ENCODE measurements at places on chromosomes 2 and 18. TPM values are rescaled to one million over a fixed set of nuclear protein-coding genes. Genes with fewer than 3 reads are reported as not detected.

ARL4C gene
- total RNA-seq, result 252 TPM

PRKAG3 gene
- total RNA-seq, result not detected

SCN2A gene
- total RNA-seq, result 0.21 TPM

ALK gene
- not detected for total RNA-seq

DNA sequence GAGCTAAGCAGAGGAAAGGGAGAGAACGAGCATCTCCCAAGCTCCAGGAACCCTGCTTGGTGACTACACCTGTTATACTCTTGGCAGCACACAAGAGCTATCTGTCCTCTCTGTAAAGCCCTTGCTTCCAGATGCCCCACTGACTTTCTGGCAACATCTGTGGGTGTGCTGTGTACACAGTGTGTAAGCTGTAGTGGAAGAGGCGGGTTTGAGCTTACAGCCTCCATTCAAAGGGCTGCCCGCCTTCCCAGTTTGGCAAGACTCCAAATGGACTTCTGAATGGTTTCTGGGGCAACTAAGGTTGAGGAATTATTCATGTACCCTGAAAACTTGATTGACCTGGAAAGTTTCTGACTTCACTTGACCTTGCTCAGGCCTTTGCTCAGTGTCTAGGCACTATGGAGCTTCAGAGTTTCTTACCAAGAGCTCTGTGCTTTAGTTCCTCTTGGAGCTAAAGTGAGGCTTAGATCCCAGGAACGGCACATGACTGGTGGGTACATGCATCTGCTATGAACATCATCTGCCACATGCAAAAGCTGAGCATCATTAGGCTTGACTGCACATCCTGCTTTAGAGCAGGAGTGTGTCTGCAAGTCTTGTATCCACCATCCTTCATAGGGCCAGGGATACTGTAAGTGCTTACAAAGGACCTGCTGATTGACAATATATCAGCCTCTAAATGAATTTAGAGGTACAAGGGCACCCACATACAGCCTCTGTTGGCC is 290.9 kb upstream of the SIX2 start:
- no peak overlapping the region for H3K27ac ChIP-seq
- H3K27me3 ChIP-seq, result peaks cover 18% of the 10 kb centered on the region
- DNase-seq, result no peak
- no peaks in the 10 kb centered on the region for H3K36me3 ChIP-seq
- no peaks in the 10 kb centered on the region for H3K4me1 ChIP-seq
- no peak overlapping the region for H3K4me3 ChIP-seq

TGIF1 gene
- total RNA-seq, result 19.0 TPM

DNA sequence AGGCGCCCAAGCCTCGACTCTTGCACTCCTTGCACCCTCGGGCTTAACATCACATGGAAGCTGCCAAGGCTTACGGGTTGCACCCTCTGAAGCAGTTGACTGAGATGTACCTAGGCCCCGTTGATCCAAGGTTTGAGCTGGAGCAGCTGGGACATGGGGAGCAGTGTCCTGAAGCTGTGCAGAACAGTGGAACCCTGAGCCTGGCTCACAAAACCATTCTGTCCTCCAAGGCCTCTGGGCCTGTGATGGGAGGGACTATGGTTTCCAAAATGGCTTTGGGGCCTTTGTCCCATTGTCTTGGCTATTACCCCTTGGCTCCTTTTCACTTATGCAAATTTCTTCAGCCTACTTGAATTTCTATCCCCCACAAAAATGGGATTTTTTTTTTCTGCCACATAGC is 454.0 kb downstream of the PIK3C3 start:
- H3K4me1 ChIP-seq, result no peaks in the 10 kb centered on the region
- H3K27ac ChIP-seq, result no peak overlapping the region
- H3K27me3 ChIP-seq, result no peaks in the 10 kb centered on the region
- H3K4me3 ChIP-seq, result no peak overlapping the region
- no peaks in the 10 kb centered on the region for H3K36me3 ChIP-seq

GRCh38 chr2:236545248-236545658 is 24.4 kb upstream of the ACKR3 start:
- DNase-seq, result no peak
- peak overlapping the region; percentile 95 for H3K27ac ChIP-seq
- peaks cover 81% of the 10 kb centered on the region for H3K4me1 ChIP-seq
- H3K36me3 ChIP-seq, result peaks cover 59% of the 10 kb centered on the region
- peak overlapping the region; percentile 9 for H3K4me3 ChIP-seq

OXER1 gene
- total RNA-seq, result 0.21 TPM

KLHL30 gene
- total RNA-seq, result not detected

DNA sequence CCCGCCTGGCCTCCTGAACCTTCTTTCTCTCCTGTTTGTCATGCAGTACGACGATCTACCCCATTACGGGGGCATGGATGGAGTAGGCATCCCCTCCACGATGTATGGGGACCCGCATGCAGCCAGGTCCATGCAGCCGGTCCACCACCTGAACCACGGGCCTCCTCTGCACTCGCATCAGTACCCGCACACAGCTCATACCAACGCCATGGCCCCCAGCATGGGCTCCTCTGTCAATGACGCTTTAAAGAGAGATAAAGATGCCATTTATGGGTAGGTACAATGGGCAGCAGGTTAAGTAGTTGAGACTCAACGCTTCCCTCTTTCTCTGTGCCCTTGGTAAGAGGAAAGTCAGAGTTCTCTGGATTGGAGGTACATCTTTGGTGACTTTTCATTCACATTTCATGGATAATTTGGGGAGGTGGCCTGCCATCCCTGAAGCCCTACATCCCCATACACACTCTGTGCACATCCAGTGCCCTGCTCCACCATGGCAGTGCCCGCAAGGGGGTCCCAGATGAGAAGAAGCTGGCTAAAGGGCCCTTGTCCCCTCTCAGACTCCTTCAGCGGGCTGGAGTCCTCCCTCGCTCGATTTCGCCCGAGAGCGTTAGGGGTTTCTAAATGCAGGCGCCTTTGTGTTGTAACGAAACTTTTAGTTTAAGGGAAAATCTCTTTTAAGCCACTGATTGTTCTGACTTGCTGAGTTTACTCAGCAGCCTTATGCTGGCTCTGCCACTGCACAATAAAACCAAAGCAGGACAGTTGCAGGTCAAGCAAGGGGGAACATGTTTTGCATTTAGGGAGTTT is 3.0 kb downstream of the MEIS1 start:
- no peak overlapping the region for H3K27ac ChIP-seq
- H3K4me1 ChIP-seq, result peaks cover 20% of the 10 kb centered on the region

GRCh38 chr2:98727369-98728087 is 3.4 kb downstream of the MGAT4A start:
- H3K4me1 ChIP-seq, result peaks cover 64% of the 10 kb centered on the region
- DNase-seq, result no peak
- H3K27ac ChIP-seq, result peak overlapping the region; percentile 89
- H3K27me3 ChIP-seq, result no peaks in the 10 kb centered on the region

TRAPPC12 gene
- total RNA-seq, result 97.5 TPM

GRCh38 chr2:190766174-190766572 is 114.4 kb upstream of the GLS start:
- H3K27ac ChIP-seq, result no peak overlapping the region
- H3K4me1 ChIP-seq, result peaks cover 14% of the 10 kb centered on the region
- H3K27me3 ChIP-seq, result no peaks in the 10 kb centered on the region
- DNase-seq, result no peak

DNA sequence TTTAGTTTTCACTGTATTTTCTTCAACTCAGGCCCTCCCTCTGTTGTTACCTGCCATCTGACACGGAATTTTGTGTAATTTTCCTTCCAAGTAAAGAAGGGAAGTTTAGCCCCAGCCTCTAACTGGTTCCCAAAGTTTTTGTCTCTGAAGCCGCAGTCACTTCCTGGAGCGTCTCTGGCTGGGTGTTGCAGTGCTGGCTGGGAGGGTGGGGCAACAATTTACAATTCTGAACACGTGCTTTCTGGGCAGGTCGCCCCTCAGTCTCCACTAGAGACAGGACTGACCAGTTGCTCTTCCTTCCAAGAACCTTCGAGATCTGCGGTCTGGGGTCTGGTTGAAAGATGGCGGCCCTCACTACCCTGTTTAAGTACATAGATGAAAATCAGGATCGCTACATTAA is 3.5 kb downstream of the CNDP2 start:
- H3K27me3 ChIP-seq, result no peaks in the 10 kb centered on the region
- H3K27ac ChIP-seq, result peak overlapping the region; percentile 100
- peak; percentile 83 for DNase-seq
- H3K4me1 ChIP-seq, result peaks cover 55% of the 10 kb centered on the region
- H3K4me3 ChIP-seq, result peak overlapping the region; percentile 87

DNA sequence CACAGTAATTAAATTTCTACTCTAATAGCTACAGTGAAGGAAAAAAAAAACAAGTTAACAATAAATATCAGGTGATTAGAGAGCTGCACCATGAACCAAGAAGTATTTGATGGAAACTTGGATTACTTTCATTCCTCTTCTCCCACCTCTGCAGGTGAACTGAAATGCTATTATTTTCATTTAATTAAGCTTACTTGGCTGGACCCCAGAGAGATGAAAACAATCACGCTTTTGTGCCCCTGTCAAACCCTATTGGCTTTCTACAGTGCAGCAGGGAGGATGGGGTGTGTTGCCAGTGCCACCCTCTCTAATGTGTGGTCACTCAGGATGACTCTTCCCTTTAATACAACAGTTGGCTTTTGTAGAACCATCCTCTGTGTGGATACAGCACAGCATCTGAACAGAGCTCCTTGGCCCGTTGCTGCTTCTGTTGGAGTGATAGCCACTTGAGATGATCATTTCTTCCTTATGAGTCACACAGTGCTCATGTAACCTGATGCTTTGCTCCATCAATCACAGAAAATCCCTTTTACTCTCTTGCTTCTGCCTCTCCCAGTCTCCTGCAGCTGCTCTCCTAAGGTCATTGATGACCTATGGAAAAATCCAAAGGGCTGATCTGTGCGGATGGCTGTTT is 5.5 kb upstream of the ARL4C start:
- peaks cover 18% of the 10 kb centered on the region for H3K27me3 ChIP-seq
- peaks cover 31% of the 10 kb centered on the region for H3K4me1 ChIP-seq
- peaks cover 3% of the 10 kb centered on the region for H3K36me3 ChIP-seq
- no peak overlapping the region for H3K4me3 ChIP-seq
- no peak for DNase-seq
- no peak overlapping the region for H3K27ac ChIP-seq

SLC25A12 gene
- total RNA-seq, result 28.9 TPM

DNA sequence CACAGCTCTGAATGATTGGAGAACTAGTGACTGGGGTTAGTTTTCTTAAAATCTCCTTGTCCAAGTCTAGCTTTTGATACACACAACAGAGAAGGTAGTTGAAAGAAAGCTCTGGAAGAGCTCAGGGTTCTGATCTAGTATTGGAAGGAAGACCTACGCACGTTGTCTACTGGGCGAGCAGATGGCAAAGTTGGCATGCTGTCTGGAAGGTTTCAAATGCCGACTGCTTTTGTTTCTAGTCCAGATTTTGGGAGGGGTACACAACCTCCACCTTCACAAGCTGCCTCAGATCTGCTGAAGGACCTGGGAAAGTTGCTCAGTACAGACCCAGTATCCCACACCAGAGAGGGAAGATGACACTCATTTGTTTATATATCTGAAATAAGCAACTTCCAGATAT is 507.3 kb downstream of the RNF144A start:
- H3K4me3 ChIP-seq, result no peak overlapping the region
- no peak for DNase-seq
- H3K27me3 ChIP-seq, result peaks cover 5% of the 10 kb centered on the region
- H3K4me1 ChIP-seq, result peaks cover 22% of the 10 kb centered on the region

BOLL gene
- total RNA-seq, result not detected

- no peaks in the 10 kb centered on the region for H3K4me1 ChIP-seq
- H3K4me3 ChIP-seq, result no peak overlapping the region
- no peak overlapping the region for H3K27ac ChIP-seq
- H3K27me3 ChIP-seq, result peaks cover 12% of the 10 kb centered on the region
These were observed 92.1 kb upstream of the CREB1 start for GRCh38 chr2:207437524-207438143.

DNA sequence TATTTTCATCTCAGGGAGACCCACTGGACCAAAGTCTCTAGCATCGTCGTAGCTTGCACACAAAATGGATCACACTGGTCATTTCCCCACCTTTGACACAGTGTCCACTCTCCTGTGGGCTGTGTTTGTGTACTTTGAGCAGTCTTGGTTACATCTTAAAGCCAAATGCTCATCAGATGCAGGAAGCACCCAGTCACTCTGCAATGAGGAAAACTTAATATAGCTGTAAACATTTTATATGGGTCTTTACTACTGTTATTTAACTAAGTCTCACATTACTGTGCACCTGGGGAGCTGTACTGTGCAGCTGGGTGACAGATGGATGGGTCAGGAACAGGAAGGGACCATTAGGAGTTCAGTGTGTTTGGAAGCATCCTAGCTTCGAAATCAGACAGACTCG is 109.0 kb upstream of the CXCR4 start:
- H3K4me3 ChIP-seq, result no peak overlapping the region
- no peak overlapping the region for H3K27ac ChIP-seq
- peaks cover 13% of the 10 kb centered on the region for H3K27me3 ChIP-seq
- peaks cover 10% of the 10 kb centered on the region for H3K4me1 ChIP-seq
- no peaks in the 10 kb centered on the region for H3K36me3 ChIP-seq
- no peak for DNase-seq

- H3K27me3 ChIP-seq, result no peaks in the 10 kb centered on the region
- no peak overlapping the region for H3K4me3 ChIP-seq
- no peak overlapping the region for H3K27ac ChIP-seq
- DNase-seq, result no peak
These were observed 150.2 kb upstream of the KLHL14 start for GRCh38 chr18:32922951-32923430.

DCDC2C gene
- not detected for total RNA-seq

GRCh38 chr2:18156002-18156401 is 277.5 kb downstream of the KCNS3 start:
- no peaks in the 10 kb centered on the region for H3K27me3 ChIP-seq
- H3K4me3 ChIP-seq, result no peak overlapping the region
- H3K36me3 ChIP-seq, result no peaks in the 10 kb centered on the region

TMEM17 gene
- 0.12 TPM for total RNA-seq

CD207 gene
- not detected for total RNA-seq

DNA sequence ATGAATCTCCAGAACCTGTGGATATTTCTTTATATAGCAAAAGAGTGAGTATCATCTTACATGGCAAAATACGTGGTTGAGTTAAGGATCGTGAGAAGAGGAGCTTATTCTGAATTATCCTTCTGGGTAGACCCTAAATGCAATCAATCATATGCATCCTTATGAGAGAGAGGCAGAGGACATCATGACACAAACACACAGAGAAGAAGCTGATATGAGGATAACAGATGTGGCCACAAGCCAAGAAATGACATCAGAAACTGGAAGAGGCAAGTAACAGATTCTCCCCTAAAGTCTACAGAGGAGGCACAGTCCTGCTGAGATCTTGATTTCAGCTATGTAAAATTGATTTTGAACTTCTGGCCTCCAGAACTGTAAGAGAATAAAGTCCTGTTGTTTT is 730.2 kb upstream of the ZNF804A start:
- no peak overlapping the region for H3K4me3 ChIP-seq
- H3K27ac ChIP-seq, result no peak overlapping the region

HSPE1 gene
- 170 TPM for total RNA-seq

DNA sequence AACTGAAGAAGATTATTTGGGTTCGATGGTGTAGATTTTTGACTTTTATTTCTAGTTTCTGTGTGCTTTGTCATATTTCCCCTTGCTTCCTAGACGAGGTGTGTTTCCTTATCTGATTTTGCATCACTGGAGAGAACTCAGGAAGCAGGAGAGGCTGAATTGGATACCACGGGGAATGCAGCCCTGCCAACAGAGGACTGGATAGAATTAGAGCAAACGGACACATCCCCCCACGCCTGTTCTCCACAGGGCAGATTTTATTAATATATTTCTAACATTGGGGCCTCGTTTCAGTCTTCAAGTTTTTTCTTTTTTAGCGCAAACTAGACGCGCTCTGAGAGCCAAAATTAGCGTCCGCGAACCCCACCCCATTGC is 678 bp upstream of the VAPA start:
- peaks cover 21% of the 10 kb centered on the region for H3K27me3 ChIP-seq
- H3K4me3 ChIP-seq, result peak overlapping the region; percentile 86
- no peak for DNase-seq
- H3K4me1 ChIP-seq, result peaks cover 27% of the 10 kb centered on the region
- H3K27ac ChIP-seq, result peak overlapping the region; percentile 93

Data from activated CD8-positive, alpha-beta memory T cell treated with anti-CD3 and anti-CD28 coated beads, Interleukin-2, amount 10 ng/mL, durations not matched to agents 7 days and 5 days (primary cell).